ENCODE measurements at places on chromosomes 11 and 22.

DNA sequence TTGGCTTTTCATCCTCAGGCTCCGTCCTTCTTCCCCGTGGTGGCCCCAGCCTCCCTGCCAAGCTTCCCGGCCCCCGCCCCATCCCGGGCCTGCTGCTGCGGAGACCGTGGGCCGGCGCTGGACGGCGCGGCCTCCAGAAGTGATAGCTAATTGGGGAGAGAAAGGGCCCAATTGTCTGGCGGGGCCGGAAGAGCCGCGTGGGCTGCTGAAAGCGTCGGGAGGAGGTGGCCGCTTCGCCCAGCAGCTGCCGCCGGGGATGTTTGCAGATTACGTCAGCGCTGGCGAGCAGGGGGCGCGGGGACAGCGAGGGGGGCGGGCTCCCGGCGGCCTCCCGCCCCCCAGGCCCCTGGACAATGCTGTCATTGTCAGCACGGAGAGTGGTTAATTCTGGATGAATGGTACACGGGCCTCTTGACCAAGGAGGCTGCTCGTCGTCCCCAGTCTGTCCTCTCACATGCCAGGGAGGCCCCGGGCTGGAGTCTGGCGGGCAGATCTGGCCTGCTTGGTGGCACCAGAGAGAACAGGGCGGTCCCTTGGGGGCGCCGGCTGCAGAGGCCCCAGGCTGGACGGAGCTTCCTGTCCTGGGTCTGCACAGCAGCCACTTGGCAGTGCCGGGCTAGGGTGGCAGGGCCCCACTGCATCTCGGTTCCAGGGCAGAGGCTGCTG, 1.6 kb downstream of the SMIM38 start:
- DNase-seq, result no peak

GRCh38 chr11:62645946-62646824, at the start of gene GANAB:
Gene GANAB (minus strand): TSS chr11:62646613. CDS start chr11:62646599, 14 bp downstream.
- no peak for DNase-seq

DNA sequence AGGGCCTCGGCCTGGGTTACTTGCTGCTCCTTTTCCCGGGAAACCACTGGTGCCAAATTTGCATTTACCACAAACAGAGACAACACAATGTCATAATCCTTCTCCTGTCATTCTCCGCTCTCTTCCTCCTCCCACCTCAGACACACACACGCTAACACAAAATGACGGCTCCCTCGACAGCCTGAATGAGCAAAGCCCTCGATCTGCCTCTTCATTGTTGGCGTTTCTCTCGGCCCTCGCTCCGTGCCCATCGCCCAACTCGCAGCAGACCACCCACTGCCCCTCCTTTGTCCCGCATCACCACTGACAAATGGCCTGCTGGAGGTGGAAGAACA, 12.5 kb upstream of the TCF20 start:
- DNase-seq, result no peak

DNA sequence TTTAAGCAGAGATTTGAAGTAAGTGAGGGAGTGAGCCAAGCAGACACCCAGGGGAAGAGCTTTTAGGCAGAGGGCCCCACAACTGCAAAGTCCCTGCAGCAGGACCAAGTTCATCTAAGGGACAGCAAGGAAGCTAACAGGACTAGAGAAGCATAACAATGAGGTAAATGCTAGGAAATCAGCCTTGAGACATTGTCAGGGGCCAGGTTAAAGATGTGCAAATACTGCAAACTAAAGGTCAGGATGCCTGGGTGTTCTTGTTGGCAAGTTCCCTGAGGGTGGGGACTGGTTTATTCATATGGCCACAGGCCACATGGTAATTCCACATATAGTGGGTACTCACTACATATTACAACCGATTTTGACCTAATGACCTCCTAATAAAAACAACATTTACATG, 399.2 kb upstream of the NARS2 start:
- DNase-seq, result no peak

- DNase-seq, result no peak
Measured at GRCh38 chr11:65280646-65281045, 18.9 kb downstream of the POLA2 start.

- no peak for DNase-seq
Measured at GRCh38 chr11:36380296-36381014, 84.4 kb downstream of the PRR5L start.

- no peak for DNase-seq
Measured at GRCh38 chr11:47234669-47235100, 13.9 kb downstream of the ACP2 start.

DNA sequence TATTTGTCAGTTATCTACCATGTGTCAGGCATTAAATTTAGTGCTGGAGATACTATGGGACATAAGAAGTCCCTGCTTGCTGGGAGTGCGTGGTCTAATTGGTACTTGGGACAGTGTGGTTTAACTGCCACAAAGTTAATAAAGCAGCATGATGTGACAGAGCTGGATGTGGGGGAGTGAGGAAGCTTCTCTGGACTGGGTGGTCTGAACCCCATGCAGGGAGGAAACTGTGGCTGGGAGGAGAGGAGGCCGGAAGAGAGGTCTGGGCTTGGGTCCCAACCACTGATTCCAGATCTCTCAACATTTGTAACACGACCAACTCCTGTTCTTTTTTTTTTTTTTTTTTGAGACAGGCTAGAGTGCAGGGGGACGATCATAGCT, 37.1 kb downstream of the ST3GAL4 start:
- no peak for DNase-seq

- no peak for DNase-seq
Measured at GRCh38 chr11:28815110-28815509, 706.9 kb downstream of the METTL15 start.

- no peak for DNase-seq
Measured at GRCh38 chr11:29985248-29985647, 31.6 kb downstream of the KCNA4 start.

DNA sequence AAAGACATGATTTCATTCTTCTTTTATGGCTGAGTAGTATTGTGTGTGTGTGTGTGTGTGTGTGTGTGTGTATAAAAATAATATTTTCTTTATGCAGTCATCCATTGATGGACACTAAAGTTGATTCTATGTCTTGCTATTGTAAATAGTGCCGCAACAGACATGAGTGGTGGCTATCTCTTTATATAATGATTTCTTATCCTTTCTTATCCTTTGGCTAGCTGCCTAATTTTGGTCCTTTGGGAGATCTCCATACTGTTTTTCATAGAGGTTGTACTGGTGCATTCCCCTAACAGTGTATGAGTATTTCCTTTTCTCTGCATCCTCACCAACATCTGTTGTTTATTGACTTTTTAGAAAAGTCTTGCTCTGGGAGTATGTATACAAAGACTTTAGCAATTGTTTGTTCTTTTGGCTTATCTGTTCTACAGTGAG, 107.0 kb downstream of the STIM1 start:
- DNase-seq, result no peak

DNA sequence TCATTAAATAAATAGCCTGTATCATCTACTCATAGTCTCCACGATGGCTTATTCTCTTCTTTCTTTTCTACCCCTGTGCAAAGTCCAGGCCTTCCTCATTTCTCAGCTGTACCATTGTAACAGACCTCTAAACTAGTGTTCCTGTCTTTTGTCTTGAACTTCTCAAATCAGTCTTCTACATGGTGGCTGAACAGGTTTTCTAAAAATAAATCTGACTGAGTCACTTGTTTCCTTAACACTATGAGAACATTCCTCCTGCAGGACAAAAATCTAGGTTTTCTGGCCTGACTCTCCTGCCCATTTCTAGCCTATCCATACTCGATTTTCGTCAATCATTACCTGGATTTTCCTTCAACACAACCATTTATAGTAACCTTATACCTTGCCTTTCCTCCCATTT, 1080.8 kb upstream of the TENM4 start:
- no peak for DNase-seq

GRCh38 chr11:63710476-63711217, 29.3 kb downstream of the RTN3 start:
- DNase-seq, result no peak

DNA sequence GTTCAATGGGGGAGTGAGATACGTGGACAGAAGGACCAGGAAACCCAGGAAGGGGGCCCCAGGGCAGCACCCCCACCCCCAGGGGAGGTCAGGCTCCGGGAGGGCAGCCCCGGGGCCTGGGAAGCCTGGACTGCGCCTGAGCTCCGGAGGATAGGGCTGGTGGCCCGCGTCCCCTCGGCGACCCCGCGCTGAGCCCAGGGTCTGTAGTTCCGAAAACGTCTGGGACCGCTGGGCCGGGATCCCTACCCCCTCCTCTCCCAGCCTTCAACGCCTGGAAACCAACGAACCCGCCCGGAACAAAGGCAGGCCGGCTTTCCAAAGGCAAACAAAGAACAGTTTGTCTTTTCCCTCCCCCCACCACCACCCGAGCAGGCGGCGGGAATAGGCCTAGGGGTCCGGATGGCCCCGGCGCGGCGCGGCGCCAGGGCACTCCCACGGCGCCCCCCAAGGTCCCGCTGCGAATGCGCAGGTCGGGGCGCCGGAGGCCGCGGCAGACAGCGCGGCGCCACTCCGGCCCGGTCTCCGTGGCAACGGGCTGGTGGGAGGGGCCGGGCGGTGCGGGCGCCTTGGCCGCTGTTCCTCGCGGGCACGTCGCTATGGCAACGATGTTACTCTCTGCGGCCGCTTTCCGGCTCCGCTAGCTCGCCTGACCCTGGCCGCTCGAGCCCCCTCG, 58.5 kb downstream of the IGLL1 start:
- DNase-seq, result no peak

- no peak for DNase-seq
Measured at GRCh38 chr11:113375402-113375801, 12.2 kb upstream of the ANKK1 start.

DNA sequence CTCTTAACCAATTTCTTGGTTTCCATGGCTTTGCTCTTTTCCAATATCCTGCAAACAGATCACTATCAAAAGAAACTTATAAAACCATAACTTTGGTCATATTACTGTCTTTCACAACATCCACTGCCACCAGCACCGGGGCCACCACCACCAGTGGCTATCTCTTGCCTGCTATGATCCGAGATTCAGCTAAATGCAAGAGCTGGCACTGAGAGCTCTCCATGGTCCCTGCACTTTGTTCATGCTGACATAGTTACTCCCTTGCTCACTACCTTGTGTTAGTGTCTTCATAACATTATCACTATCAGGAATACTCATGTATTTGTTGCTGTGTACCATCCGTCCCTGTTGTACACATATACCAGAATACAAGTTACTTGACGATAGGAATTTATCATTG, 299.0 kb downstream of the ETS1 start:
- DNase-seq, result no peak

- DNase-seq, result no peak
Measured at GRCh38 chr22:35622191-35622913, 5.2 kb upstream of the MB start.

DNA sequence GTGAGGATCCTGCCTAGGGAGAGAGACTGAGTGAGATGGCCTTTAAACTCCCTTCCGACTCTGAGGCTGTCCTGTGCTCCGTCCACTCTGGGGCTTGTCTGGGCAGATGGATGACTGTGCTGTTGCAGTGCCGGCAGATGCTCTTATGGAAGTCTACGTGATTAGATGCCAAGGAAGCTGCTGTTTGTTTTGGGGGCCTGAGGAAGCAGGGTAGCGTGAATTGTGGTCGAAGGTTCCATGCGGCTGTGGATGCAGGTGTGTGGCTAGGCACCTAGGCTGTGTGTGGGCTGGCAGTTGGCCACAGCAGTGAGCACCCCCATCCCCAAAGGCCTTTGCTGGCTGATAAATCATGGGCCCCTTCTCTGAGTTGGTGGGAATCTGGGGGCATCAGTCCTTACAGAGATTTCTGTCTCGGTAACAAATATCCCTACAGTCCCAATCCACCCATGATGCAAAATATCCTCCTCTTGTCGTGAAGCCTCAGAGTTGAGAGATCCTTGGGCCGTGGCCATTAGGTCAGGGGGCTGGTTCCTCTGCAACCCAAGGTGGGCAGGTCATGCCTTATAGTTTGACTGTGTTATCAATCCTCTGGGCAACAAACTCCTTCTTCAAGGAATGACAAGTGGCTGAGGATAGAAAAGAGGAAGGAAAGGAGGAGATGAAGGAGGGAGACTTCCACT, 31.2 kb downstream of the AMPD3 start:
- no peak for DNase-seq

DNA sequence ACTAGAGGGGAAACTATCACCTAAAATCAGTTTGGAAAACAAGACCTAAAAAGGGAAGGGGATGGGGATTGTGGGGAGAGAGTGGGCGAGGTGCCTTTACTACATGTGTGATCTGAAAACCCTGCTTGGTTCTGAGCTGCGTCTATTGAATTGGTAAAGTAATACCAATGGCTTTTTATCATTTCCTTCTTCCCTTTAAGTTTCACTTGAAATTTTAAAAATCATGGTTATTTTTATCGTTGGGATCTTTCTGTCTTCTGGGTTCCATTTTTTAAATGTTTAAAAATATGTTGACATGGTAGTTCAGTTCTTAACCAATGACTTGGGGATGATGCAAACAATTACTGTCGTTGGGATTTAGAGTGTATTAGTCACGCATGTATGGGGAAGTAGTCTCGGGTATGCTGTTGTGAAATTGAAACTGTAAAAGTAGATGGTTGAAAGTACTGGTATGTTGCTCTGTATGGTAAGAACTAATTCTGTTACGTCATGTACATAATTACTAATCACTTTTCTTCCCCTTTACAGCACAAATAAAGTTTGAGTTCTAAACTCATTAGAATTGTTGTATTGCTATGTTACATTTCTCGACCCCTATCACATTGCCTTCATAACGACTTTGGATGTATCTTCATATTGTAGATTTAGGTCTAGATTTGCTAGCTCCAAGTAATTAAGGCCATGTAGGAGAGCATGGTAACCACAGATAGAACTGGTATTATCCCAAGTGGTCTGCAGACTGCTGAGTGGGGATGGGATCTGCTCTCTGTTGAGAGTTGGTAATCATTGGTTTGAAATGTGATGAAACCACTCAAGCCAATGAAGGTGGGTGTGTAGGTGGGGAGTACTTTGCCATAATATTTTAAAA, 3.6 kb downstream of the NEAT1 start:
- no peak for DNase-seq

- no peak for DNase-seq
Measured at GRCh38 chr11:62610814-62611704, 1.5 kb downstream of the EML3 start.

GRCh38 chr11:67071420-67072284, 15.0 kb downstream of the RHOD start:
- no peak for DNase-seq

- DNase-seq, result no peak
Measured at GRCh38 chr22:48494256-48494967, 1333.3 kb downstream of the BRD1 start.
